Calu3 (cell line): ENCODE measurements at places on chromosomes 4 and X. TPM values are rescaled to one million over a fixed set of nuclear protein-coding genes. Genes with fewer than 3 reads are reported as not detected.

DNA sequence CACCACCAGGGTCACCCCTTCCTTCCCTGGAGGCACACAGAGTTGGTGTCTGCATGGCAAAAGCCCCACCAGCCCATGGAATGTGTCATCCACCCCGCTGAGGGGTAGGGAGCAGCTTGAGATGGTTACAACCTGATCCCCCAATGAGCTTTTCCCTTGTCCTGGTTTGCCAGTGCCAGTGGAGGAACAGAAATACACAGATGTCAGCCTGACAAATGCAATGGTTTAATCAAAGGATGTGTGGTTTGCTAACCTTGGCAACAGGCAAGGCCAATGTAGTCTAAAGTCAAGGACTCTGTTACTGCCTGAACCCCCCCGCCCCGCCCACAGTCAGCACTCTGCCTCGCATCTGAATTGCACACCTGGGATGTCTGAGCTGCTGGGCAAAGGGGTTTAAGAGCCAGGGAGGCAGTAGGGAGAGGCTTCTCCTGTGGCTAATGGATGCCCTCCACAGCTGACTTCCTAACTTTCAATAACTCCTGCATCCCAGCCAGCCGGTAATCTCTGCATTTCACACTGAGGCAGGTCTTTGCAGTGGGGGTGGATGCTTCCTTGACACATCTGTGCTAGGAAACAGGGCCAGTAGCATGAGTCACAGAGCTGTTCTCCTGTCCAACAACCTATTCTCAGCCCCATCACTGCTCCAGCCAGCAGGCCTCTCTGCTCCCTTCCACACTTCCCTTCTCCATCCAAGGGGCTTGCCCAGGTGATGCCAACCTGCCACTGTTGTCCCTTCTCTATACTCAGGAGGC is 137.5 kb downstream of the AMMECR1 start:
- peaks cover 37% of the 10 kb centered on the region for H3K4me1 ChIP-seq
- no peak overlapping the region for H3K4me3 ChIP-seq
- peak; percentile 16 for DNase-seq
- H3K27ac ChIP-seq = peak overlapping the region; percentile 36

DNA sequence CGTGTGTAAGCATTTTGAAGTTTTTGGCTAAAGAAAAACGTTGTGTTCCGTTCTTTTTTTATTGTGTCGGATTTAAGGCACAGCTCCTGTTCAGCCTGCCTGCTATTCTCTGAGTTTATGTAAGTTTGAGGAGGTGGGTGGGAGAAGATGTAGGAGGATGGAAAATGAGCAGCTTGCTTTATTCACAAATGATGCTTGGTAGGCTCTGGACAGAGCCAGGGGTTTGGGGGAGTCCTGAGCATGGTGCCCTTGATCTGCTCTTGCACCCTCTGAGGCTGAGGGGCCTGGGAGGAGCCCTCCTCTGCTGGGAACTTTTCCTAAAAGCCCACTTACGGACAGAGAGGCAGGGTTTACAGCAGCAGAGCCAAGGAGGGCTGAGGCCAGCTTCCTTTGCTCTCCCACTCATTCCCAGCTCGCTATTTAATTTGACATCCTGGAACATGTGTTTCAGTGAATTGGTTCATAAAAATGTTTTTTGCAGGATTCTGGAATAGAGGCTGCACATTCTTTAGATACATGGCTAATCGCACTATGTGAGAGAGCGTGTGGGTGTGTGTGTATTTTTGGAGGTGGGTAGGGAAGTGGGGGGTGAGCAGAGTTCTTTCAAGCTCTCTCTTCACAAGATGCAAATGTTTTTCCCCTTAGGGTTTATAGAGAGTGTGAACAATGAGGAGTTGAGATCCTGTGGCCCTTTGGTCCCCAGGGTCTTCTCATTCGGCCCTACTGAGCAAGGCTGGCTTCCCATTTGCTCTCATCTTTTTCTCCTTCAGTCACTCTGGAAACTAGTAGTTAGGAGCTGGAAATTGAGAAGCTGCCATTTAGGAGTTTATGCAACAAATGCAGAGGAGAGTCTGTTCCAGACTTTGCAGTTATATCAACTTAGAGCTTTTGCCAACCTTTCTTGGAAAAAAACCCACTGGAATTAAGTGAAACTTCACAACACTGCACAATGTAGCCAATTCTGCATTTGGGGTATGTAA is 32.1 kb downstream of the TMEM131L start:
- DNase-seq = no peak
- peaks cover 9% of the 10 kb centered on the region for H3K4me1 ChIP-seq
- H3K27ac ChIP-seq = no peak overlapping the region
- H3K36me3 ChIP-seq = no peaks in the 10 kb centered on the region
- no peaks in the 10 kb centered on the region for H3K27me3 ChIP-seq

- no peaks in the 10 kb centered on the region for H3K4me1 ChIP-seq
- H3K27ac ChIP-seq = peak overlapping the region; percentile 20
- H3K4me3 ChIP-seq = no peak overlapping the region
- H3K36me3 ChIP-seq = peaks cover 17% of the 10 kb centered on the region
- no peaks in the 10 kb centered on the region for H3K27me3 ChIP-seq
Observed at GRCh38 chrX:40651620-40652223, 4.4 kb upstream of the CXorf38 start.

DNA sequence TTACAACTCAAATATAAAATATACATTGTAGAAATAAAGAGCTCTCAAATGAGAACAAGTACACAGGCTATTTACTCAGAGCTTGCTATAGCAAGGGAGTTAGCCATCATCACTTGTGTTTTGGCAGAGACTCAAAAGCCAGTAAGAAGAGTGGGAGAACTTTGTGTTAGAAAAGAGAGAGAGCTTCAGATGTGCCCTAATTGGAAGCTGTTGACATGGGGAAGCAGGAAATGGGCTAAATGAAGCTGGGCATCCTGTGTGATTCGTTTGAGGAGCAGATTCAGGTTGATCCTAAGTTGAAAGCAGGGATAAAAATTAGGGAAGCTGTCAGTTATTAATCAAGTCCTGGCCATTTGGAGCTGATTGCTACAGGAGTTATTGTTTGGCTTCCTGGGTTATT is 207.4 kb upstream of the MAOA start:
- no peak overlapping the region for H3K27ac ChIP-seq
- H3K4me1 ChIP-seq = no peaks in the 10 kb centered on the region
- H3K27me3 ChIP-seq = no peaks in the 10 kb centered on the region

DNA sequence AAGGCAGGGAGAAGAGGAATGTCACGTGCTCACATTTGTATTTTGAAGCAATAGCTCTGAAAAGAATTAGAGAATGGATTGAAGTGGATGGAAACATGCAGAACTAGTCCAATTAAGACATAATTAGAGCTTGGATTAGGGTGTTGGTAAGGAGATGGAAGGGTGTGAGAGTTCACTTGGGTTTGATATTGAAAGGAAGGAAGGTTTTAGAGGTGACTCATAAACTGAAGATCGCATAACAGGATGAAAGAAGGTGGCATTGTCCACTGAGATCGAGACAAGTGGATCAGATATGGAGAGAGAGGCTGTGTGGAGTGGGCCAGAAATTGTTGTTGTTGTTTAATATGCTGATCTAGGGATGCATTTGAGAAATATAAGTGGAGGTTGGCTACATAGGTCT is 244.0 kb upstream of the SMIM31 start:
- DNase-seq = no peak
- no peaks in the 10 kb centered on the region for H3K36me3 ChIP-seq
- no peak overlapping the region for H3K4me3 ChIP-seq
- H3K27ac ChIP-seq = no peak overlapping the region

GRCh38 chr4:53376900-53377299 is 541 bp upstream of the FIP1L1 start:
- peaks cover under 1% of the 10 kb centered on the region for H3K27me3 ChIP-seq
- peak overlapping the region; percentile 88 for H3K27ac ChIP-seq
- H3K4me1 ChIP-seq = peaks cover 13% of the 10 kb centered on the region
- peak overlapping the region; percentile 94 for H3K4me3 ChIP-seq
- DNase-seq = no peak
- H3K36me3 ChIP-seq = peaks cover 28% of the 10 kb centered on the region

DNA sequence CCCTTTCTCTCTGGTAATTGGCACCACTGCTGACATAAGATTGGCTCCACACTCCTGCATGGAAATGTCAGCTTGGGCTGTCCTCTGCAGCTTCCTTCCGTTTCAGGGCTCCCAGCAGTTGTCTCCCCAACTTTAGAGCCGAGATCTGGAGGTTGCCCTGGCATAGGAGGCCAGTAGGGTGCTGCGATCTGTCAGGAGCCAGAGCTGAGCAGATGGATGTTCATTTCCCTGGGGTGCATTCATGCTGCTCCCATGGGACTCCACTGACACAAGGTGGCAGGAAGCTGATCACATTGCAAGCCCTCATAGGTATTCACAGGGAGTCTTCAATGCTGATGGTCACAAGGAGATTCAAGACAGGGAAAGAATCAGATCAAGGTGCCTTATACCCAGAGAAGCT is 116.6 kb upstream of the RAI2 start:
- no peak overlapping the region for H3K4me3 ChIP-seq
- DNase-seq = no peak
- peaks cover 83% of the 10 kb centered on the region for H3K27me3 ChIP-seq
- H3K36me3 ChIP-seq = no peaks in the 10 kb centered on the region
- no peak overlapping the region for H3K27ac ChIP-seq

DNA sequence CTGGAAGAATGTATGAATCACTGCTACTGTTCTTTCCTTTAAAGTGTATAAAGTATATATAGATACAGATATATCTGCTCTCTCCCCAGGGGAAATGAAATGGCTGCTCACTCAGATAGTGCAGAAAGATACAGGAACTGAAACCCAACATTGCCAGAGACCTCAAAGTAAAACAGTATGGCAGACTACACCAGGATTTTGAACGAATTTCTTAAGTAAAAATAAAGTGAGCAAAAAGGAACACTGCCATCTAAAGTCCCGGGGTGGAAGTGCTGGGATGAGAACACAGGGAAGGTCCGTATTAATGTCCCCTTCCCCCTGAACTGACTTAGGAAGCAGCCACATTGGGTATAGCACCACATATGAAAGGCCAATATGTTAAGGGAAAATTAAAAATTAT is 93.4 kb downstream of the TMA16 start:
- H3K36me3 ChIP-seq = no peaks in the 10 kb centered on the region
- H3K4me3 ChIP-seq = no peak overlapping the region
- H3K27me3 ChIP-seq = no peaks in the 10 kb centered on the region
- no peaks in the 10 kb centered on the region for H3K4me1 ChIP-seq

DNA sequence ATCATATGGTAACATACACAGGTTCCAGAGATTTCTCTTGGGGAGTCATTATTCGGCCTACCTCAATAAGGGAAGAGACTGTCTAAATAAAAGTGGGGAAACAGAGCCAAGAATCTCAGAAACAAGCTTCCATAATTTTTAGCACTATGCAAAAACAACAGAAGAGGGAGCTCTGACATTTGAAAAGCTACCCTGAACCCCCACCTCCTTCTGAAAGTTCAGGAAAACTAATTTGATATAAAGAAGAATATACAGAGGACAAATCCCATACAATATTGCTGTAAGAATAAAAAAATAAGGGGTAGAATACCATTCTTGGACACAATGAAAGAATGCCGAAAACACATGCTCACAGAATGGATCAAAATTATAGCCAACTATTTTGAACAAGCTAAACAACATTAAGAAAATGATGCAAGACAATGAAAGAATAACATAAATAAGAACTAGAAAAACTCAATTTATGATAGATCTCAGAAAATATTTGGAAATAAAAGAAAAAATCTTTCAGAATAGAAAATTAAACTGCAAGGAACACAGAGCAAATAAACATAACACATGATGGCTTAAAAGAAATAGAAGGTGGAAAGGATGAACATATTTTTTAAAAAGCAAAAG is 14.4 kb upstream of the ZNF41 start:
- no peak overlapping the region for H3K4me3 ChIP-seq
- H3K4me1 ChIP-seq = no peaks in the 10 kb centered on the region
- DNase-seq = no peak
- H3K36me3 ChIP-seq = no peaks in the 10 kb centered on the region
- no peaks in the 10 kb centered on the region for H3K27me3 ChIP-seq

DNA sequence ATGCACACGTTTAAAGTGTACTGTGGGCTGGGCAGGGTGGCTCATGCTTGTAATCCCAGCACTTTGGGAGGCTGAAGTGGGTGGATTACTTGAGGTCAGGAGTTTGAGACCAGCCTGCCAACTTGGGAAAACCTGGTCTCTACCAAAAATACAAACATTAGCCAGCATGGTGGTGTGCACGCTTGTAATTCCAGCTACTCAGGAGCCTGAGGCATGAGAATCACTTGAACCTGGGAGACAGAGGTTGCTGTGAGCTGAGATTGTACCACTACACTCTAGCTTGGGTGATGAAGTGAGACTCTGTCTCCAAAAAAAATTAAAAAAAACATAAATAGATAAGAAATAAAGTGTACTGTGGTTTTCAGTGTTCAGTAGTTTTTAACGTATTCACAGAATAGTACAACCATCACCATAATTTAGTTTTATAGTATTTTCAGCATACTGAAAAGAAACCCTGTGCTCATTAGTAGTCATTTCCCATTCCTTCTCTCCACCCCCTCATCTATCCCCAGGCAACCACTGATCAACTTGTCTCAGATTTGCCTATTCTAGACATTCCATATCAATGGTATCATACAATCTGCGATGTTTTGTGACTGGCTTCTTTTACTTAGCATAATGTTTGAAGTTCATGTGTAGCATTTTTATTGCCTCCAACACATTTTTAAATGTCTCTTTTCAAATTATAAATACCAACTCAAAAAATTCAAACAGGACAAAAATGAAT is 19.1 kb downstream of the SLAIN2 start:
- no peak overlapping the region for H3K27ac ChIP-seq
- no peaks in the 10 kb centered on the region for H3K4me1 ChIP-seq
- H3K27me3 ChIP-seq = no peaks in the 10 kb centered on the region
- no peaks in the 10 kb centered on the region for H3K36me3 ChIP-seq
- H3K4me3 ChIP-seq = no peak overlapping the region

DNA sequence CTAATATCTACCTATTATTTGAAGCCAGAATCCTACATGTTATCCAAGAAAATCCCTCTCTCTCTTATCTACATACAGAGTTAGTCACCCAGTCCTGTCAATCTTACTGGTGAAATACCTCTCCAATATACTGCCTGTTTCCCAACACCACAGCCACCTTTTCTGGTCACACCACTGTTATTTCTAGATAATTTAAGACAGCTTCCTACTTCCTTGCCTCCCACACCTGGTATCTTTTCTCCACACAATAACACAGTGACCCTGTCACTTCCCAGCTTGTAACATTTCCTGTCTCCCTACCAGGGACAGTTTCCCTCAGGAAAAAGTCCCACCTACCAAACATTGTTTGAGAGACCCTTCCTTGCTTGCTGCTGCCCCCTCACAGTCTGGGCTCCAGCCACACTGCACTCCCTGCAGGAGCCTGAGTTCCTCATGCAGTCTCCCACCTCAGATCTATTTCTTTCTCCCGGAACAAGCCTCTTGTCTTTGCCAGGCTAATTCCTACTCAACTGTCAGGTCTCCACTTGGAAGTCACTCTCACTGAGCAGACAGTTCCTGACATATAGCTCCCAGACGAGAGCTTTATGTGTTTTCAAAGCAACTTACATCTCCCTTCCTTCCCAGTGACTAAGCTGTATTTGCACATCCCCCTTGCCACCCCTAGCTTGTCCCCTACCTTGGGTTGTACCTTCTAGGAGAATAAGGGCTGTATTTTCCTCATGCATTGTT is 73.6 kb upstream of the QRFPR start:
- H3K27ac ChIP-seq = peak overlapping the region; percentile 73
- H3K4me3 ChIP-seq = no peak overlapping the region
- H3K36me3 ChIP-seq = no peaks in the 10 kb centered on the region
- no peaks in the 10 kb centered on the region for H3K27me3 ChIP-seq

- DNase-seq = peak; percentile 76
- no peaks in the 10 kb centered on the region for H3K4me1 ChIP-seq
- no peak overlapping the region for H3K27ac ChIP-seq
Observed at GRCh38 chrX:8743126-8743732, 11.3 kb upstream of the ANOS1 start.

Gene ZMYM3
- total RNA-seq = 42.9 and 45.7 TPM in 2 replicates

Gene MAGED4
- 5.7 and 7.8 TPM in 2 replicates for total RNA-seq

Gene ABHD18
- 7.3 and 8.5 TPM in 2 replicates for total RNA-seq

Gene HNRNPD
- total RNA-seq = 241 and 272 TPM in 2 replicates

Gene TMEM144
- 6.0 and 11.8 TPM in 2 replicates for total RNA-seq

Gene USP11
- 72.0 and 84.2 TPM in 2 replicates for total RNA-seq
